ENCODE measurements at places on chromosomes 6 and 20.

GRCh38 chr20:1085492-1086276 is 32.7 kb upstream of the PSMF1 start:
- DNase-seq, result no peak

DNA sequence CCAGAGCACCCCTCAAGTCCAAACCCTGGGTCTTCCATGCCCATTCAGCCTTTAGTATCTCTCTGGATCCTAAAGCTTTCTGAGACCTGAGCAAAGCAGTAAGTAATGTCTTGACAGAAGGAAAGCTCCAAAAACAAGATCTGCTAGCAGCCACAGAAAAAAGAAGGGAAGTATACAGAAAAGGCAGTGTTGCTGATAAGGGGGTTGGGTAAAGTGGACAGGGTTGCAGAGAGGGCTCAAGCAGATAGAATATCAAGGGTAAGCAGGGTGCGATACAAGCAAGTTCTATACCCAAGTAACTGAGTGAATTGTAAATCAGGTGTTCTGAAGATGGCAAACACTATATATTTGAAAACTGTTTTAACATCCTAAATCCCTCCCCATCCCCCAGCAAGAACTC is 113.4 kb upstream of the CARMIL1 start:
- no peak for DNase-seq

DNA sequence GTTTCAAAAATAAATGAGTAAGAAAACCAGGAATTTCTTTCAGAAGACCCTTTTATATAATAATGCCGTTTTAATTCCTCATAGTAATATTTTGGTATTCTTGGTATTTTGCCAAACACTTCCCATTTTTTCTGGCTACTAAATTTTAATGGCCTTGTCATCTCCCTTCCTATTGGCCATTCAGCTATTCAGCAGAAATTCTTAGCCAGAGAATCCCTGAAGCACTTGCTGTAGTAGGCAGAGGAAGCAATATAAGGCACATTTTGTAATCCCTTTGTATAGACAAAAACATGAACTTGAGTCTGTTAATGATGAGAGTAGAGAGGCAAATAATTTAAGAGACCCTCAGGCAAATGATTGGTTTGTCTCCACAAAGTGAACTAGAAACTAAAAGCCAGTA is 118.4 kb upstream of the LAMP5 start:
- no peak for DNase-seq

DNA sequence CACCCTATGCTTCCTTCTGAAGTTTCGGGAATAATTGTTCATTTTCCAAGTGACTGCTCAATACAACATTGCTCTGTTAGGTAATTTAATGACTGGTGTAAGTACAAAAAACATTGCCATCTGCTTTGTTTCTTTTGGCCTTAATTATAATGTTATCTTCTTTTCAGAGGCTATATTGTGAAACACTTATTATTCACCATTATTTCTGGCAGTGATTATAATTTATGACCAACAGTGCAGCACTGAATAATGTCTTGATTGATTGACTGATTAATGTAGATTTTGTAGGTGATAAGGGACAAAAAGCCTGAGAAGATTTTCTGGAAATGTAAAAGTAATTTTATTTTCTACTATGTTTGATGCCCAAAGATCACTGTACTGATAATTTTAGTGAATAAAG is 377.7 kb downstream of the PLCB1 start:
- DNase-seq, result no peak

- no peak for DNase-seq
Measured at GRCh38 chr6:144908004-144908403, 622.9 kb downstream of the UTRN start.

- DNase-seq, result no peak
Measured at GRCh38 chr6:88048578-88048977, 937 bp downstream of the SPACA1 start.

DNA sequence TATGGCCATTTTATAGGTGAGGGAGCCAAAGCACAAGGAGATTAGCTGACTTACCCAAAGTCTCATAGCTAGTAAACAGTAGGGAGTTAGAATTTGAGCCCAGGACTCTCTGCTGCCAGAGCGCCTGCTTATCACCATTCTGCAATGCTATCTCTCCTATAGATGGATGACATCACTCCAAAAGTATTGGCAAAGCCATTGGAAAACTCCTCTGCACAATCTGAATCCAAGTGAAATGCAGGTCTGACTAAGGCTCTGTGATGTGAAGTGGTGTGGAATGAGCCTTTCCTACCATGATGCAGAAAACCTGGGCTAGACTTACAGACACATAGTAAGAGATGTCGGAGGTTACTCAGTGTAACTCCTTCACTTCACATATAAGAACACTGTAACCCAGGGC is 106.3 kb downstream of the GRM1 start:
- DNase-seq, result no peak

- DNase-seq, result no peak
Measured at GRCh38 chr6:81789291-81789690, 36.8 kb upstream of the TENT5A start.

DNA sequence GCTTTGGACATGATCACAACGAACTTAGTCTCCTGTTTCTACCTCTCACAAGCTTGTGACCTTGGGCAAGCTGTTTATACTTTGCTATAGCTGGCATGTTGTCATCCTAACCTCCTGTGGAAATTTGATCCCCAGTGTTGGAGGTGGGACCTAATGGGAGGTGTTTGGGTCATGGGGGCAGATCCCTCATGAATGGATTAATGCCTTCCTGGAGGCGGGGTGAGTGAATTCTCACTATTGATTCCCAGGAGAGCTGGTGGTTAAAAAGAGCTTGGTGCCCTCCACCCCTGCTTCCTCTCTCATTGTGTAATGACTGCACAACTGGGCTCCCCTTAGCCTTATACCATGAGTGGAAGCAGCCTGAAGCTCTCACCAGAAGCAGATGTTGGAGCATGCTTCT is 228.9 kb downstream of the HIVEP2 start:
- DNase-seq, result no peak

GRCh38 chr6:152943260-152943897 is 39.5 kb downstream of the FBXO5 start:
- no peak for DNase-seq

GRCh38 chr6:32883789-32884188 is 29.8 kb downstream of the PSMB9 start:
- DNase-seq, result peak; percentile 37

DNA sequence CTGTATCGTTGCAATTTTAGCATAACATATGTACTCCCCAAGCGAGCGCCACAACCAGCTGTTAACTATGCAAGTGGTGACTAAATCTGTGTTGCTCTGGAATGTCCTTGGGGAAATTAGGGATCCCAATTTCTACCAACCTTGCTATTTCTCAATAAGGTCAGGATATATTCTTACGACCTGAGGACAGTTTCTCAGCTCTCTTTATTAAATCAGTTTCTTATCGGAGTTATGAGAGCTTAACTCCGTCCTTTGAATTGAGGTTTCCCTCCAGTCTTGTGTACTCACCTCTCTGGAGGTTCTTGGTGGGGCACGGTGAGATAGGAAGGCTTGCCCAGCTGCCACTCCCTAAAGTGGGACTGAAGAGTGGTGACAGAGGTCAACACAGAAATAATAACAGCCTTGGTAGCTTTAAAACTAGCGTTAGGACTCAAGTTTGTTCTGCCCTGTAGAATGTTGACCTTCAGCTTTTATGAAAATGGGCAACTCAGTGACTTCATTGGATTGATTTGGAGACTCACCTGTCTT is 694 bp downstream of the MRPS18B start:
- no peak for DNase-seq

- DNase-seq, result no peak
Measured at GRCh38 chr6:41002168-41002567, 36.9 kb downstream of the UNC5CL start.

- peak; percentile 79 for DNase-seq
Measured at GRCh38 chr6:7640607-7641577, 50.9 kb downstream of the SNRNP48 start.

GRCh38 chr6:80456724-80457438 is 350.4 kb downstream of the BCKDHB start:
- DNase-seq, result no peak

DNA sequence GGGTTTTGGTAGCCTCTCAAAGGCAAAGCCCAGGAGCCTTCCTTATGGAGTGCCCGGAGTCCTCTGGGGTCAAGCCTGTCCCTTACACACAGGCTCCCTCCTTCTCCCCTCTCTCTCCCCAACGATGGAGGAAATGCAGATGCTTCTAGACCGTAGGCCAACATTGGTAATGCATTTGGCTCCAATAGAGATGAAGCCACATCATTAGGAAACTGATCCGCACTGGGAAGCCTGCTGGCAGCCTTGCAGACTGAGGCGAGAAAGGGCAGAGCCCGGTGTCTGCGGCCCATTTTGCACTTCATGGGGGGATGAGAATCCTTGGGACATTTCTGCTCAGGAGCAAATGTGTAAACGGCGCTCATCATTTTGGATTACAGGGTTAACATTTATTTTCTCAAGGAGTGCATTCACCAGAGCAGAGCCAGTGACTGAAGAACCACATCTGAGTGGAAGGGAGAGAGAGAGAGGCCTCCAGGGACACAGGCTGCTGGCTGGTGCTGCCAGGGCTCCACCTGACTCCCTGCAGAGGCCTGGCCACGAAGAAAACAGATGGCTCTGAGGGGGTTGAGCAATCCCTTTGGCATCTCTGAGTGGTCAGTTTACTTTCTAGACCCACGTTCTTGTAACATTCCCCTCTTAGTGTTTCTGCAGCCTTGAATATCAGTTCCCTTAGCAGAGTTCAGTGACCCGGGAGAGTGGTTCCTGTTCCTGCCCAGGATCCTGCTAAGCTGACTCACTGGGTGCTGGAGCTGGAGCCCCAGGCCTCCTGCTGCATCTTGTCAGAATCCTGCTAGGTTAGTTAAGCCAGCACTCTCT is 4.4 kb upstream of the CST3 start:
- no peak for DNase-seq

DNA sequence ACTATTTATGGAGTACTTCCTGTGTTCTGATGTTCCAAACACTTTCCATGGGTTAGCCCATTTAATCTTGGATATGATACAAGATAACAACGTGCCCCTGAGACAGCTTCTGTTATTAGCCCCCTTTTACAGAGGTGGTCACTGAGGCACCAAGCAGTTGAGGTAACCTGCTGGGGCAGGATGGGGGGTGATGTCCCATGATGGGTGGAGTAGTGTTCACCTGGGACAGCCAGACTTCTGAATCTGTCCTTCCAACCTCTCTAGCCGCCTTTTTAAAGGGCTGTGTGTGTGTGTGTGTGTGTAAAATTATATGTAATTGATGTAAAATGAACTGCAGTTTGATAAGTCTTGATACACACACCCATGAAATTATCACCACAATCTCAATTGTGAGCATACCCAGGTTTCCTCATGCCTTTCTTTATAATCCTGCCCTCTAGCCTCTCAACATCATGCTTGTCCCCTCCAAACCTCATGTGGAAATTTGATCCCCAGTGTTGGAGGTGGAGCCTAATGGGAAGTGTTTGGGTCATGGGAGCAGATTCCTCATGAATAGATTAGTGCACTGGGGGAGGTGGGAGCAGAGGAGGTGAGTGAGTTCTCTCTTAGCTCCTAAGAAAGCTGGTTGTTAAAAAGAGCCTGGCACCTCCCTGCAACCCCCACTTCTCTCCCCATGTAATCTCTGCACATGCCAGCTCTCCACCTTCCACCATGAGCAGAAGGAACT is 39.2 kb downstream of the PLAGL2 start:
- peak; percentile 55 for DNase-seq

DNA sequence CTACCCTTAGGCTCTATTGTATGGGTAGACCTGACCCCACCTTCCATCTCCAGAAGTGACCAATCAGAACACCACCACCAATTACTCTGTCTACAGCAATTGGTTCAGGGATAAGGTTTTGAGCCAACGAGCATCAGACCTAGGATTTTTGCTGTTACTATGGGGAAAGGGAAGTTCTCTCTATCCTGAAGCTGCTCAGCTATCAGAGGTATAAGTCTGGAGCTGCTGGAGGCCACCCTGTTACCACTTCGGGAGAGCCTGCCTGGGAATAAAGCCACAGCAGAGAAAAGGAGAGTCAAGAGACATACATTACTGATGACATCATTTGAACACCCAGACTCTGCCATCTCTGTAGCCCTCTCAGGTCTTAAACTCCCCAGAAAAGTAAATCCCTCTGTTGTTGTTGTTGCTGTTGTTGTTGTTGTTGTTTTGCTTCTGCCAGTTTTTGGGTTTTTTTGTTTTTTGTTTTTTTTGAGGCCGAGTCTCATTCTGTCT is 94.5 kb downstream of the PREX1 start:
- no peak for DNase-seq

DNA sequence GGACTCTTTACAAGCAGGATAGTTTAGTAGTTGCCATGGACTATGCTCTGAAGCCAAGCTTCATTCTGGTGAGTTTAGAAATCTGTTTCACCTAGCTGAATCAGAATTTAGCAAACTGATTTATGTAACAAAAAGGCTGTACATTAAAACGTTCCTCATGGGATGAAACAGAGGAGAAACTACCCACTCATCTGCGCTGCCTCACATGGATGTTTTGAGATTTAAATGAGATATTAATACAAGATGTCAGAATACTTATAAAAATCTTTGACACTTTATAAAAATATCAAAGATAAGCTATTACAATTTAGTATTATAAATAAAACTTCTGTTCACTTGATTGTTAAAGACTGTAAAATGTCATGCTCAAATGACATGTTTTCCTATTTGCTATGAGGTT is 16.8 kb downstream of the RUNX2 start:
- DNase-seq, result no peak

DNA sequence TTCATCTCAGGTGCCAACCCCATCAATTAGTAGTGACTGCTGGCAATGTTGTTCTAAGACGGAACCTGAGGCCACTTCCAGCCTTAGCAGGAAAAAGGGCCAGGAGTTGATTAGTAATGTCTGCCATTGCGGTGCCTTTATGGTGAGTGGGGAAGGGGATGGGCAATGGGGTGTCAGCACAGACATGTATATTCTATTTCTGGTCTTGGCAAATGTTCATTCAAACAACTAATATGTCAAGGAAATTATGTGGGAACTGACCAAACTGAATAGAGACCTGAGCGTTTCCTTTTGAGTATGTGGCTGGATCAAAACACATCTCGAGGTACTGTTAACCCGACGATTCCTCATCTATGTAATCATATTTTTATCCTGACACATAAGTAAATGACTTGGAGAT is 34.6 kb upstream of the BMP2 start:
- no peak for DNase-seq

- no peak for DNase-seq
Measured at GRCh38 chr6:24935366-24936152, at the start of gene RIPOR2. TSS of gene RIPOR2 (minus strand) at chr6:24935960. CDS start at chr6:24935898, 62 bp downstream.

- no peak for DNase-seq
Measured at GRCh38 chr6:143955971-143956370, 52.1 kb downstream of the PLAGL1 start.

GRCh38 chr6:34238585-34239499 is 2.2 kb downstream of the HMGA1 start:
- DNase-seq, result no peak

- no peak for DNase-seq
Measured at GRCh38 chr6:36515844-36516243, 31.4 kb downstream of the STK38 start.

- DNase-seq, result peak; percentile 86
Measured at GRCh38 chr6:133644892-133645619, 243.9 kb upstream of the TCF21 start.

GRCh38 chr20:58744836-58745235 is 52.2 kb downstream of the NPEPL1 start:
- no peak for DNase-seq

GRCh38 chr6:116158641-116159040 is 32.7 kb upstream of the COL10A1 start:
- no peak for DNase-seq

All from retinal pigment epithelial cell (primary cell).